ENCODE measurements at places on chromosomes 3 and 15.
A peak's percentile ranks its signal among the peaks of the same experiment; 100 is the strongest.

GRCh38 chr3:177195242-177195991 is 1.9 kb downstream of the TBL1XR1 start:
- peak; percentile 37 for DNase-seq

DNA sequence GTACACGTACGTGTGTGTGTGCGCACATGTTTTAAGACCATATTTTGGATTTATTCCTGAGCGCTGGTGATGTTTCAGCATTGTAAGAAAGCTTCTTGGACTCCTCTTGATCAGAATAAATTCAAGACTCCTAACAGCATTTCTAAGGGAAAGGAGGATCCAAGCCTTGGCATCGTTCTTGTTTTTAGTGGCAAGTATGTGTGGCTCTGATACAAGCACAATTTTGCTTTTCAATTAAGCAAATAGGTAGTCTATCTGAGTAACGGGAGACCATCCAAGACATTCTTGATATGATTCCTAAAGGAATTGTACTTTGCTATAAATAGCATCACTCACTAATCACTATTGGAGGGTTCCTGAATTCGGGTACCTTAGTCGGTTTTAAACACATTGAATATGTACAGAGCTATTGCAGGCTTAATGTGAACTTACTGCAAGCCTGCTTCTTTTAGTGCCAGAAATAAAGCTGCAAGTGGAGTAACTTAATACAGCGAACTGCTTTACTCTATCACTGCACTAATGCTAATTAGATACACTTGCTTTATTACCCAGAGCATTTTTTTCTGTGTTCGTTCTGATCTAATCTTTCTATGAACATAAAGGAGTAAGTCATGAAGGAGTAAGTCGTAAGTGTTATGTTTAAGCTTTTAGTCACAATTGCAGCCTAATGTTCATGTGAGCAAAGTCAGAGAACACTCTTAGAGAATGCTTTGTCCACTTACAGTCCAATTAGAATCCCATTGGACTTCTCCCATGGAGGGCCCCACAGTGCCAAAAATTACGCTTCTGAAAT is 186.3 kb downstream of the MCTP2 start:
- no peak for DNase-seq

DNA sequence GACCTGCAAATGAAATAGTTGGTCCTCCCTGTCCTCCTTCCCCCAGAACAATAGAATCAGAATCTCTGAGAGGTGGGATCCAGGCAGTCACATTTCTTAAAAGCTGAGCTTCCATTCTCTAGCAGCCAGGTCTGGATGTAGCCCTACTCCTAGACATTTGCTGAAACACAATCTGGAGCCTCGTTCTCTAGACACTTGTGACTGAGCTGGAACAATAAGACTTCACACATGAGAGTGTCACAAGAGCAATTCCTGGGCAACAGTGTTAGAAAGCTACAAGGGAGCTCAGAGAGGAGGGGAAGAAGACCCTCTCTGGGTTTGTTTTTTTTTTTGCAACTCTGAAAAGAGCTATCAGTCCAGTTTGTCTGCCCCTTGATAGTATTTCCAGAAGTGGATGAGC is 14.5 kb downstream of the CORO2B start:
- DNase-seq = no peak

DNA sequence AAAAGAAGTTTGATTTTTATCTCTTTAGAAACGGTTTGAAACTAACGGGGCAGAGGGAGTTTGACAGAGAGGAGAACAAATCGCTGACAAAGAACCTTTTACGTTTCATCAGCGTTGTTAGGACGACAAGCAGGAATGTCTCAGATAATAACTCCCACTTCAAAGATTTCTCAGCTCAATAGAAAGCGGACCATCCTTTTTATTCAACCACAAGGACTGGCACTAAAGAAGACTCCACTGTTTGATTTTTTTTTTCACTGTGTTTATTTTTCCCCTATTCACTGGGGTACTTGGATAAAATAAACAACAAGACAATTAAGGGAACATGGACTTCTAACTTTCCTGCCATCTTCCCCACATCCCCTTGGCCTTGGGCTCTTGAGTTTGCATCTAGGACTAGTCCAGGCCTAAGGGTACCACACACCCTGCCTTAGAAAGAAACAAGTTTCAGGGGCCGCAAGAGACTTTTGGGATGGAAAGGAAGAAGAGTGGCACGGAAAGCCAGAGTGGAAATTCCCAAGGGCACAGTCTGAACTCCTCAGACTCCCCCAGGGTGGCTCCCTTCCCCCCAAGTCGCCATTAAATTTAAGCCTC is 19.0 kb downstream of the ZIC4 start:
- no peak for DNase-seq

DNA sequence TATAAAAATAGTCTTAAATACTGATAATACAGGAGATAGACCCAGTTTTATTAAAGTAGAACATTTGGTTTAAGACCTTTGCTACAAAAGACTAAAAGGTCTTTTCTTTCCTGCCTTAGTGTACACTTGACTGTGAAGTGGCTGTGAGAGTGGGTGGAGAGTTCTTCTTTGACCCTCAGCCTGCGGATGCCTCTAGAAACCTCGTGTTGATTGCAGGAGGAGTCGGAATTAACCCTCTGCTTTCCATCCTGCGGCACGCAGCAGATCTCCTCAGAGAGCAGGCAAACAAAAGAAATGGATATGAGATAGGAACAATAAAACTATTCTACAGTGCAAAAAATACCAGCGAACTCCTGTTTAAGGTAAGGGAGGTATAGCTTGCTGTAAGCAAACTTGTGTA is 36.5 kb downstream of the OXNAD1 start:
- DNase-seq = no peak

DNA sequence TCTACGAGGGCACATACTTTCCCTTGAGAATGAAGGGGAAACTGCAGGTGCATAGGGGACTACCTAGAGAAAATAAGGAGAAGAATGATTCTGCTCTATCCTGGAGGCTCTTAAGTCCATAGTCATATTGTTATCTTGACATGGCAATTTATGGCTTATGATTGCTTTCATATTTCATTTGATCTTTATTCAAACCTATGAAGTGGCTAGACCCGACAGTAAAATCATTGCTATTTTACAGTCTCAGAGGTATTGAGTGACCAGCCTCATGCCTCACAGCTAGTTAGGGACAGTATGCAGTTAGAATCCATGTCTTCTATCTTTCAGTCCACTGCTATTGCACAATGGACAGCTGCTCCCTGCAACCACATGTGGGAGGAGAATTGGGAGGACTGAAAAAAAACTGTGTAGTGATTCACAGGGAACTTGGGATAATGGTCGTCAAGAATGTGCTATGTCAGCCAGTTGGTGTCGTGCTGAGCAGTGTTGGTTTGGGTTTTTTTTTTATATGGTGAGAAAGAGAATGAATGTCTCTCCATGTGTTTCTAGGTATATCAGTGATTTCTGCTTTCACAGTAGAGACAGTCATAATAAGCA is 63.2 kb upstream of the SPPL2A start:
- DNase-seq = no peak

DNA sequence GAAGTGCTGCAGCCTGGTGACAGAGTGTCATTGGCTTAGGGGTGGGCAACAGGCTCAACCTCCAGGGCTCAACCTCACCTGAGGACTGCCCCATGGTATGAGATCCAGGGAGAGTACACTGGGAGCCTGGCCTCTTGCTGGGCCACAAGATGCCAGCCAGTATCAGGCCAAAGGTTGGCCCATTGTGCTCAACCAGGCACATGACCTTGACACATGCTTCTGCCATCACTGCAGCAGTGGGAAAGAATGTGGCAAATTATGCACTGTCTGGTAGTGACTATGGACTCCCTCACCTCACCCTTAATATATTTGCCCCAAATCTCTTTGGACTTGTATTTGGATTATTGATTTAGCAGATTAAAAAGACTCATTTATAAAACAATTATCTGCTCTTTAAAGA is 233.9 kb upstream of the GOLGA6L4 start:
- DNase-seq = no peak

GRCh38 chr3:69890084-69890483 is 109.4 kb upstream of the SAMMSON start:
- DNase-seq = no peak

GRCh38 chr15:22918056-22918455 is 62.1 kb downstream of the CYFIP1 start:
- DNase-seq = no peak

GRCh38 chr3:18099611-18100010 is 325.5 kb downstream of the SATB1 start:
- DNase-seq = no peak

DNA sequence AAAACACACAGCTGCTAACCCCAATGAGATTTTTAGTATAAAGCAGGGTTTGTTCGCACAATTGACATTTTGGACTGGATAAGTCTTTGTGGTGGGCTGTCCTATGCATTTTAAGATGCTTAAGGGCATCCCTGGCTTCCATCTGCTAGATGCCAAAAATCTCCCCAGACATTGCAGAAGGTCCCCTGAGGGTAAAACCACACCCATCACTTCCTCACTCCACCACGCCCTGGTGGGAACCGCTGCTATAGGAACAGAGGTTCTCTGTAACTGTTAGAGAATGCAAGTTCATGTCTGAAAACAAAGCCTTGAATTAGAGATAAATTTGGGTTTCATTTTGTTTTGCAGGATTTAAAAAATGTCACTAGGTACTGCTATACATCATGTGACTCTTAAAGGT is 67.7 kb downstream of the ARHGEF26 start:
- DNase-seq = no peak

- DNase-seq = no peak
Measured at GRCh38 chr3:171169443-171169842, 142.9 kb upstream of the SLC2A2 start.

GRCh38 chr15:85142312-85142711 is 160.7 kb downstream of the PDE8A start:
- no peak for DNase-seq

DNA sequence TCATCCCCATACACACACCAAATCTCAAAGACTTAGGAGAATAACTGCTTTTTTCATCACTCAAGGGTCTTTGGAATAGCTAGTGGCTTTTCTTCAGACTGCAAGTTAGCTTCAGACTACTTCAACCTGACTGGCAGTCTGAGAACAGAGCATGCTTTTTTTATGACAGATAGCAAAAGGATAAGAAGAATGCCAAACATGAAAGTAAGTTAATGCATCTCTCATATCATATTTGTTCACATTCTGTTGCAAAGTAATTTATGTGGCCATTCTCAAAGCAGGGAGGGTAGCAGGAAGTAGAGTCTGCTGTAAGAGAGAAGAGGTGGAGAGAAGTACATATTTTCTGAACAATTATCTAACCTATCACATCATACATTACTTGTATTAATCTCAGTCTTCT is 544.4 kb downstream of the ZPLD1 start:
- DNase-seq = no peak

DNA sequence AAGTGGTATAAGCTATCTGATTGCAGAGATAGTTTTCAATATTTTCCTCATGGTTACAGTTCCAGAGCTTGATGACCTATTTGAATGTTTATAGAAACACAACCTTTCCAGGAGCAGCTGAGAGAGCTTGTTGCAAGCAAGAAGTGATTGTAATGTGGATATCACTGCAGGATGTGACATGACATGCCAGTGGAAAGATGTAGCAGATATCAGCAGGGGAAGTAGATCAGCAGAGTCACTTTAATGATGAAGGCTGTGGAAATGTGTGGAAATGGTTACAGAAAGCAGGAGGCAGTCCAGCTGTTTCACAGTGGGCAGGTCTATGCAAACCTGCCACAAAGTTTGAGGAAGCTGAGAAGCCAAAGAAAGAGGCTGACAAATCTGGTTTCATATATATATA is 21.0 kb downstream of the TMEM158 start:
- DNase-seq = peak; percentile 84

- peak; percentile 10 for DNase-seq
Measured at GRCh38 chr3:22960105-22960984, 242.8 kb upstream of the UBE2E2 start.

DNA sequence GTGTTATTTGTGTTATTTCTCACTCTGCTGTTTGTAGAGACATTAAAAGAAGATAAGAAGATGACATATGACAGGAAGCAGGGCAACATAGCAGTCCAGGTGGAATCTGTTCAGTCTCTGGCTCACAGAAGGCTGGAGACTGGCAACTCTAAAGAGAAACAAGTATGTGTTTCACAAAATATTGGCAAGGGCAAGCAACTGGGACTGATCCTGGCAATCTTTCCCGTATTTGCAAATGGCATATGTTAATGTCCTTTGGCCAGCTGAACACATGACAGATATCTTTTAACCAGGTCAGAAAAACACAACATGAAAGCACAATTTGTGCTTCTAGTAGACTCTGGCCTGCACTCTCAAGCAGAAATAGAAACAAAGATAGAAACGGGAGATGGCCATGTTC is 1354.1 kb upstream of the EPHA6 start:
- no peak for DNase-seq

DNA sequence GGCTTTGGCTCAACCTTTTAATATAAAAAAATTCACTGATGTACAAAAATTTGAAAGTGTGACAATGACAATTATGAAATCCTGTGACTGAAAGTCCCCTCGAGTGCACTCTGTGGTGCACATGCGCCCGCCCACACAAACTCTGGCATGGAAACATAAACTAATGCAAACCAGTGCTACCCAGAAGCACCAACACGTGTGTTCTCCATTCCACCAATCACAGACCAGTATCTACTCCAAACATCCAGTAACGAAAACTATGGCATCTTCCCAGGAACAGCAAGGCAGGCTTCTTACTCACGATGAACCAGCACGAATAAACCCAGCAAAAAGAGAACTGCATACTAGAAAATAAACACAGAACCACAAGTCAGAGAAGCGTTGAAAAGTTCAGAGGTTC is 11.7 kb upstream of the NMB start:
- no peak for DNase-seq

GRCh38 chr3:105473521-105474223 is 107.0 kb downstream of the ALCAM start:
- no peak for DNase-seq

GRCh38 chr3:58105196-58105595 is 97.0 kb downstream of the FLNB start:
- DNase-seq = no peak

- no peak for DNase-seq
Measured at GRCh38 chr3:190120269-190121060, at the start of gene P3H2. P3H2 (minus strand) TSS chr3:190120897; CDS start chr3:190120731, 166 bp downstream.

DNA sequence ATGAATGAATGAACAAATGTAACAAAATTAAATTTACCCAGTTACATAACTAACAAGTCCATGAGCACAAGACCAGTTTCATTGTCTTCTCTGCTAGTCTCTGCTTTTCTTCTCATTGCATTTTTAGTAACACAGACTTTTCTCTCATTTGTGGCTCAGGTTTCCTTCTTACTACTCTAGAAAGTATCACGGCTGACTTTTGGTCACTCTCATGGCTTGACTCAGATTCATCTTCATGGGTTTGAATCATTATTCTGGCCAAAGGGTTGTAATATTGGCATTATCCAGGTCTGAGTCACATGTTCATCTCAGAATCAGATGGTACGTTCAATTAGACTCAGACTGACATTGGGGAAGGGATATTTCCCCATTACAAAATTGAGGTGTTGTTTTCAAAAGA is 121.5 kb upstream of the SATB1 start:
- no peak for DNase-seq

- no peak for DNase-seq
Measured at GRCh38 chr3:52838561-52839267, 3.9 kb upstream of the MUSTN1 start.

DNA sequence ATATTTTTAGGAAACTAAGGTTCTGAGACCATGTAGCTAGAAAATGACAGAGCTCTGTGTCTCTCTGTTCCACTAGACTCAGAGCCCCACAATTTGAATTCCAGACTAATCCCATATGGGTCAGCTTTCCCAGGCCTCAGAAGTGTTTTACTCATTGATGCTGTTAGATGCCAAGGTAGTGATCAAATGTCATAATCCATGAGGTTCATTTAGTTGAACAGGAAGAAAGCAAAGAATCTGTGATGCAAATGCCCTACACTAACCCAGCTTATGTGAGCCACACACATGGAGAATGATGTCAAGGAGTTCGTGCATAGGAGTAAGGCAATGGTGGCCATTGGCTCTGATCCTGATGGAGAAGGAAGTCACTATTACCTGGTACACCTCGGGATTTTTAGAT is 363.4 kb upstream of the RARB start:
- no peak for DNase-seq

Data from AML-193 (cell line).